Skeletal muscle cell (primary cell): ENCODE measurements at places on chromosomes 4 and X.

DNA sequence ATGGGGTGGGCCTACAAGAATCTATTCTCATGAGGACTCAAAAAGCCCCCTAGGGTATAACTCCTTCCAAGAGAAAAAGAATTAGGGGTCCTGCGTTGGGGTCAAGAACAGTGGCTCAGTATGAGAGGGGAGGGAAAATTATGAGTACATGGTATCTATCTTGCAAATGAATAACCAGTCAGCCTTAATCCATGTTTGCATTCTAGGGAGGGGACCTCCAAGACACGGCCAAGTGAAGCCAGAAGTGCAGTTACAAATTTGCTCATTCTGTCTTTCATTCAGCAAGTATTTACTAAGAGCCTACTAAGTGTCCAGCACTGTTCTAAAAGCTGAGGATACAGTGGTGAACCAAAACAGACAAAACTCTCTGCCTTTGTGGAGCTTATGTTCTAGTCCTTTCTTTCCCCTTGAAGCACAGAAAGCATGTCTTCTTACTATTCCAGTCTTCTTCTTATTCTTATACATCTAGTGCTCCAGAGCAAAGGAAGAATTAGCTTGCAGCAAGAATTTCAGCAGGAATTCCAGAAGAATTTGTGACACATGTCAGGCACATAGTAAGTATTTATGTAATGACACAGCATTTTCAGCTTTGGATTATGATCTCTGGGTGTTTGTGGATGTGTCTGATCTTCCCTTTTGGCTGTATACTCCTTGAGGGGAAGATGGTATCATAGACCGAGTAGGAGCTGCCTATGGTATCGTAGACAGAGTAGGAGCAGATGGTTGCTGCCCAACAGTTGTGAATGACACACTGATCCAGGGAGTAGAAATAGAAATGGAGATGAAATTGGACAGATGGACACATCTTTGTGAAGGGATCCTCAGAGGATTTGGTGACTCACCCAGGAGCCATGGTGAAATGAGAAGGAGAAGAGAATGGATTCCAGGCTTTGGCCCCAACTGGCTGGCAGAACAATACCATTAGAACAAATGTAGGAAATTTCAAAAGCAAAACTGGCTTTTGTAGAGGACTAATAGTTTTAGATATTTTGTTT lies 75.9 kb downstream of the COQ2 start:
- no peak for DNase-seq

DNA sequence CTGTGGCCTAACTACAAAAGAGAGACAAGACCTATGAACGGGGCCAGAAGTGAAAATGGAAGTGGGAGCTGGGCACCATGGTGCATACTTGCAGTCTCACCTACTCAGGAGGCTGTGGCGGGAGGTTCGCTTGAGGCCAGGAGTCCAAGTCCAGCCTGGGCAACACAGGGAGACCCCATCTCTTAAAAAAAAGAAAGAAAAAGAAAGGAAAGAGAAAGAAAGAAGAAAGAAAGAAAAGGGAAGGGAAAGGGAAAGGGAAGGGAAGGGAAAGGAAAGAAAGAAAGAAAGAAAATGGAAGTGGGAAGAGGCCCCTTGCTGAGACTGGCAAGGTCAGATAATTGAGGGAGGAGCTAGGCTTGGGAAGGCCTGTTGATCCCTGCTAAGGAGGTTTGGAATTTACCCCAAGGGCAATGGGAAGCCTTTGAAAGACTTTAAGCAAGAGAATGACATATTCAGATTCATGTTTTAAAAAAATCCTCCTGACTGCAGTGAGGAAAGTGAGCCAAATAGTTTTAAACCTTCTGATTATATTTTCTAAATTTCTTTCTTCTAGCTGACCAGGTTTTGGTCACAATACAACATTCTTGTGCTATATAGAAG lies 17.7 kb upstream of the HERC5 start:
- DNase-seq, result no peak

DNA sequence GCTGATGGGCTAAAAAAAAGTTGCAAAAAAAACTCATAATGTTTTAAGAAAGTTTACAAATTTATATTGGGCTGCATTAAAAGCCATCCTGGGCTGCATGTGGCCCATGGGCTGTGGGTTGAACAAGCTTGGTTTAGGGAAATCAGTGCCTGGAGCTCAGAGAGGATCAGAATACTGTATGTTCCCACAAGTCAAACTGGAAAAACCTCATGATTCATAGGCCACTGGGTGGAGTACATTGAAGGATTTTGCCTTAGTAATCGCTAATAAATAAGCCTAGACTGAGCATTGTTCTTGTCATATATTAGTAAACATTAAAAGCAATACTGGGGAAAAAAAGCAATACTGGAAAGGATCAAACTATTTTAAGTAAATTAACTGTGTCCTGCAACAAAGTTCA lies 246.3 kb upstream of the TAPT1 start:
- DNase-seq, result no peak

DNA sequence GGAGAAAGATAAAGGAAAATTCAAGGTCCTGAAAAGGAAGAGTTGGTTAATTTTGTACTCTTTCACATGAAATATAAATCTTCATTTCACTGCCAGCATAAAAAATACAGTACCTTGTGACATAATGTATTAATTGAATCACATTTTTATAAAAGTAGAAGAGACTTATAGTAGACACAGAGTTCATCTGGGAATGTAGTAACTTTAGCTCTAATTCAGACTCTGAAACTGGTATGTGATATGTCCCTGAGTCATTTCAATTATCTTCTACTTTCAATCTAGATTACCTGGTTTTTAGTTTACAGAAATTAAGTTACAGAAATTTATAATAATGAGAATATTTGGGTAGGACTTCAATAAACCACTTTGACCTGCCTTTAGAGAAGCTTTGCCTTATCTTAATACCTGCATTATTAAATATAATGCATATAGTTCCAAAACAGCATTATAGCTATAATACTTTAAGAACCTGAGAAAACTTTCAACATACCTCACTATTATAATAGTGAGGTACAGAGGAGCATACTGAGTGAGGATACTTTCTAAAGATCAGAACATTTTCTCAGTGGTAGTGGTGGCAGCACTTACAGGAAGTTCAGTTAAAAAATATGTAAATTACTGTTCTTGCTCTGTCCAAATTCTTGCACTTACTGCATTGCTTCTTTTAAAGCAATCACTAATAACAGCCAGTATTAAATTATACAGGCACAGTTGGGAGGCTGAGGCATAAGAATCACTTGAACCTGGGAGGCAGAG lies 11.2 kb downstream of the NEK1 start:
- DNase-seq, result no peak

DNA sequence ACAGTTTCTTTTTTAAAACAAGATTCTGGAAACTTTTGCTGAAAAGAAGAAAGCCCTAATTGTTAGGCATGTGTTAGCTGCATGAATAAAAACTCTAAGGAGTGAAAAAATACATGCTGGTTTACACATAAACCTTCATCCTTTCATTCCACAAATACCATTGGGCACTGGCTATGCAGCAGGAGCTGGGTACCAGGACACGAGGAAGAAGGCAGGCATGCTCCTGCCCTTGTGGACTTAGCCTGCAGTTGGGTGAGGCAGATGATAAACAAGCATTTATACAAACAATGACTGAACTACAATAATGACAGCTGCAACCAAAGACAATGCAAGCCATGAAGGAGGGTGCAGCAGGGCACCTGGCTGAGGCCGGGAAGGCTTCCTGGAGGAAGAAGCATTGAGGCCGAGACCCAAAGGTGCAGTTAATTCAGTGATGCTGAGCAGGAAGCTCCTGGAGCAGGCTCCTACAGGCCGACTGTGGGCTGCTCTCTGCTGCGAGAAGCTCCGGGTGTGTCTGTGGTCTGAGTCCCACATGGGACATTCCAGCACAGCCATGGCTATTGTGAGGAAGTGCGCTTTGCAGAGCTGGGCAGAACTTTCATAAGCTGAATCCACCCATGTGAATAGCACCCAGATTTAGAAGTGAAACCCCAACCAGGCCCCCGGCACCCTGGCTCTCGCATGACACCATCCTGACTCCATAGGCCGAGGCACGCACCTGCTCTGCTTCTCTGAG lies 44.0 kb upstream of the MXD4 start:
- no peak for DNase-seq

DNA sequence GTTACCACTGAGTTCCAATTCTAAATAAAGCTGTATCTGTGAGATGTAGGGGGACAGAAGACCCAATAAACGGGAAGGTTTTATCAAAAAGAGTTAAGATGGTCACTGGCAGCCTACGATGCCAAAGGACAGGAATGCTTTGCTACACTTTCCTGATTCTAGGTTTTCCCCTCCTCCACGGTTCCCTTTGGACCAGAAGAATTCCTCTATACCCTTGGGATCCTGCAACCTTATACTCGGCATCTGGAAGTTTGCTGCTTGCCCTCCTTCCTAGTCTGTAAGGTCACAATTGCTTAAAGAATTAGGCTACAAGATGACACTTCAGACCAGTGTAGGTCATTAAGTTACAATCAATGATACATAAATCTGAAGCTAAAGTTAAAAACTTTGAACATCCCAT lies 64.3 kb downstream of the SCML2 start:
- no peak for DNase-seq

DNA sequence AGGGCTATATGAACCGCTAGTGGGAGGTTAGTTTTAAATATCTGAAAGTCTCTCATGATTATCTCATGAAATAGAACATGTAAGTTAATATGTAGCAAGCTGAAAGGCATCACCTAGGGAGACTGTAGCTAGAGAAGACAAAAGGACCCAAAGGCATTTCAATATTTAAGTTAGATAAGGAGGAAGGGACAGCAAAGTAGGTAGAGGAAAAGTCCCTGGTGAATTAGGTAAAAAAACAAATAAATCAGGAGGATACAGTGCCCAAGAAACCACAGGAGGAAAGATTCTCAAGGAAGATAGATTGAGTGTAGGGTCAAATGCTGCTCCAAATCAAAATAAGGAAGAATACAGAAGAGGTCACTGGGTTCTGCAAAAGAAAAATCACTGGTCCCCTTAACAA lies 175.5 kb downstream of the GASK1B start:
- no peak for DNase-seq

DNA sequence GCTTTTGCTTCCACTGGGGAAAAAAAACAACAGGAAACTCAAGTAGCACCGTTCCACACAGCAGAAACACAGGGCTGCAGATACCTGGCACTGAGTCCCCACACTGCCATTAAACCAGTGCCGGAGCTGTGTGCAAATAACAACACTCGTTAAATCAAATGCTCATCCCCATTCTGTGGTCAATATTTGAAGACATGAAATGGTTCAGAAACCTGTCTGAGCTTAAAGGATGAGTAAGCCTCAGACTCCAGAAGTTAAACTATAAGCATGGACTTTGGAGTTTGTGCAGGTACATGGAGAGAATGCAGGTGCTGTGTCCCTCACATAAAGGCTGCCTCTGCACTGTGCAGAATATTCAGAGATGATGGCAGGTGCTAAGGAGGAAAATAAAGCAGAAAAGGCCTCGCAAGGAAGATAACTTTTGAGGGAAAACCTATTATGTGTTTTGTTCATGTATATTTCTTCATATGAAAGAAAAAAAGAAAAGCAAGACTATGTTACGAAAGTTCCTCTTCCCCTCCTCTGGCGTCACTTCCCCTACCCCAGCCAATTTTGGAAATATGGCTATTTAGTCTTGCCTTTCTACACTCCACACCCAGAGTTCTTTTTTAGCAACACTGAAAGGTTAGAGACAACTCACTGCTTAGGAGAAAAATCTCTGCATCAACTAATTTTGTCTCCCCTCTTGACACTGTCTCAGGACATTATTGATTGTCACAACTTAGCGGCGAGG lies 4.6 kb downstream of the MPP1 start:
- DNase-seq, result no peak

DNA sequence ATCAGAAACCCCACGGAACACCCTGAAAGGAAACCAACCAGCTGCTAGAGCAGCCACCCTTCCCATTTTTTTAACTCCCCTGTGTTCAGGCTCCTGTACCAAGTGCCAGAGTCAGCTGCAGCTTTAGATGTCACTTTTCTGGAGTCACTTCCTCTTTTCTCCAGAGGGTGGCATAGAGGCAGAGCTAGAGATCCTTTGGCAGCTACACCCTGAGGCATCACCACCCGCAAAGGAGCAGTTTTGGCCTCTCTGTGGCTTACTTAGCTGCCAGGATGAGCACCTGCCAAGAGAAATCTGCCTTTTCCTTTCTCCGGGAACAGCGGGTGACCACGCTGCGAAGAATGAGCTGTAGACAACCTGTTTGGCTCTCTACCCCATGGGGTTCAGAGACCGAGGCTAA lies 58.0 kb upstream of the CHRDL1 start:
- no peak for DNase-seq

DNA sequence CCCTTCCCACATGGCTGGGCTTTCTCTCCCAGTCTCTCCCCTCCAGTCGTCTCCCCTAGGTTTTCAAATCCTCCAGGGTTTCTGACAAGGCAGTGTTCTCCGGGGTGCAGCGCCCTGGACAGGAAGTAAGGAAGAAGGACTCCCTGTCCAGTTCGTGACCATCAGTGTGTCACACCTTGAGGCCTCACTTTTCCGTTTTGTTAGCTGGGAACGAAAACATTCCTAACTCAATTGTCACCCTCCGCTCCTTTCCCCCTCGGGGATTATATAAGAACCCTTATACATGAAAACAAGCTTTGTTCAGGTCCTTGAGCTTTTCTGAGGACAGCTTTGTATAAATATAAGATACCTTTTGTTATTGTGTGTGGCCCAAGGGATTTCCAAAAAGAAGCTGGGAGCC lies 92.1 kb downstream of the KDR start:
- no peak for DNase-seq

- DNase-seq, result no peak
These were observed 1.8 kb downstream of the ATP11C start for GRCh38 chrX:139930916-139931645.

DNA sequence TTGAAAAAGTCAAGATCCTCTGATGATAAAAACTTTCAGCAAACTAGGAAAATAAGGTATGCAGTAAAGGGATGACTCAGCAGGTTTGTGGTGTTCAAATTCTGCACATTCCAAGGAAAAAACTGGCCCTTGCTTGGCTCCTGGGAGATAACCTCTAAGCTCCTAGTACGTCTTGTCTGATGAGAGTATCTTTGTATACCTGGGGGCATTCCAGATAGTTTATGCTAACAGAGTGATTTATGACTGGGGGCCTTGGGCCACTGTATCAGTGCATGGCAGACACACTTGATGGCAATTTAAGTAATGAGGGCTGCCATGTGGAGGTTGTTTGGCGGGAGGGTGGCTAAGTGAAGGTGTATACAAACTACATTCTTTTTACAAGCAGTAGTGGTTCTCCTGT lies 56.9 kb downstream of the NSG1 start:
- no peak for DNase-seq

GRCh38 chr4:23058165-23058776 lies 365.5 kb downstream of the GBA3 start:
- no peak for DNase-seq

DNA sequence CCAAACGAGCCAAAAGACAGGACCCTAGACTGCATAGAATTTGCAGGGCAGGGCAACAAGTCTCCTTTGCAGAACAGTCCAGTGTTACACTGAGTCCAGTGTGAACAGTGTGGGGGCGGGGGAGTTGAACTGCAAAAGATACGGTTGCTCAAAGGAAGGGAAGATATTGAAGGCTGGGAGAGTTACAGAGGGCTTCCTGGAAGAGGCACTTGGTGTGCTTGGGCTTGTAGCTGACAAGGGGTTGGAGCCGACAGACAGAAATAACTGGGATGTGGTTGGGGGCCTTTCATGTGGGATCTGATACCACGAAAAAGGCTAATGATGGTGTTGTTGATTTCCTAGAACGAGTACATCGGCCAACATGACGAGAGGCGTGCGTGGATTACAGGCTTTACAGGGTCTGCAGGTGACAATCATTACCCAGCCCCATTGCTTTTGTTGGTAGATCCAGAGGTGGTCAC lies 6.1 kb downstream of the XPNPEP2 start:
- DNase-seq, result no peak
